Activated T-helper 2 cell treated with anti-CD3 and anti-CD28 coated beads, Interferon-gamma antibody, Interleukin-2, Interleukin-4, amounts not matched to agents 10 μg/mL and 5 μg/mL and 100 μg/mL, durations not matched to agents 14 hours and 24 hours and 36 hours (primary cell): ENCODE measurements at places on chromosomes 6 and 20.
A peak's percentile ranks its signal among the peaks of the same experiment; 100 is the strongest.

DNA sequence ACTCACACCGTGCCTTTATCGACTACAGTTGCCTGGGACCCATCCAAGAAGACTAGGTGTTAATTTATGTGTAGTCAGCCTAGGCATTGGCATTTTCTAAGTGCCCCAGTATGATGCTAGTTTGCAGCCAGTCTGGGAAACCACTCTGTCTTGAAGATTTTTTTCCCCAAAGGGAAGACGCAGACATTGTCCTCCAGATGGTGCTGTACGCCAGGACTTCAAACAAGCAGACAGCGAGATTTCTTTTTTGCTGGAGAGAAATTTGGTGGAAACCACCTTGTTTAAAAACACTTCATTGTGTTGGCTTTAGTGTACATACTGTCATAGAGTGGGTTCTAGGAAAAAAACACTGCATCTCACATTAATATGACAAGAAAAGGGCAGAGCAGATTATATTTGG lies 30.0 kb downstream of the ALDH5A1 start:
- no peak for DNase-seq

- DNase-seq = no peak
Observed at GRCh38 chr6:99522531-99522930, 7.3 kb upstream of the USP45 start.

DNA sequence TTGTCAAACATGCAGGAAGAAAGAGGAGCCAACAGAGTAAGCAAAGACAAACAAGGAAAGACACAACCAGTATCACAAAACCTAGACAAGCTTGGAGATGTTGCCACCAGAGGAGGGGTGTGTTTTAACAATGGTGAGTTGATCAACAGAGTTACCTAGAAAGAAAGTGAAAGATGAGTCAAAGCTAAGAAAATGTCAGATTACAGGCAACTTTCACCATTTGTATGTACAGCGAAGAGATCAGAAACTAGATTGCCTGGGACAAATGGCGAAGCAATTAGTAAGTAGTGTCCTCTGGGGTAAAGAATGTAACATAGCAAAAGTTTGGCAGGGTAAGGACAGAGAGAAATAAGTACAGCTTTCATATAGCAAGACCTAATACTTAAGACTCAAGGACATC lies 51.6 kb upstream of the POU3F2 start:
- no peak for DNase-seq

- DNase-seq = no peak
Observed at GRCh38 chr6:75436869-75437268, 56.7 kb downstream of the FILIP1 start.

DNA sequence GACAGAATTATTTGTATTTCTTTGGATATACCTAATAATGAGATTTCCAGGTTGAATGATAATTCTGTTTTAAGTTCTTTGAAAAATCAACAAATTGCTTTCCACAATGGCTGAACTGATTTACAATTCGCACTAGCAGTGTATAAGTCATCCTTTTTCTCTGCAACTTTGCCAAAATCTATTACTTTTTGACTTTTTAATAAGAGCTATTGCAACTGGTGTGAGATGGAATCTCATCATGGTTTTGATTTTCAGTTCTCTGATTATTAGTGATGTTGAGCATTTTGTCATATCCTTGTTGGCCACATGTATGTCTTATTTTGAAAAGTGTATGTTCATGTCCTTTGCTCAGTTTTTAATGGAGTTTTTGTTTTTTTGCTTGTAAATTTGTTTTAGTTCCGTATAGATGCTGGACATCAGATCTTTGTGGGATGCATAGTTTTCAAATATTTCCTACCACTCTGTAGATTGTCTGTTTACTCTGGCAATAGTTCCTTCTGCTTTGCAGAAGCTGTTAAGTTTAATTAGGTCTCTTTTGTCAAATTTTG lies 409.8 kb upstream of the CITED2 start:
- no peak for DNase-seq

DNA sequence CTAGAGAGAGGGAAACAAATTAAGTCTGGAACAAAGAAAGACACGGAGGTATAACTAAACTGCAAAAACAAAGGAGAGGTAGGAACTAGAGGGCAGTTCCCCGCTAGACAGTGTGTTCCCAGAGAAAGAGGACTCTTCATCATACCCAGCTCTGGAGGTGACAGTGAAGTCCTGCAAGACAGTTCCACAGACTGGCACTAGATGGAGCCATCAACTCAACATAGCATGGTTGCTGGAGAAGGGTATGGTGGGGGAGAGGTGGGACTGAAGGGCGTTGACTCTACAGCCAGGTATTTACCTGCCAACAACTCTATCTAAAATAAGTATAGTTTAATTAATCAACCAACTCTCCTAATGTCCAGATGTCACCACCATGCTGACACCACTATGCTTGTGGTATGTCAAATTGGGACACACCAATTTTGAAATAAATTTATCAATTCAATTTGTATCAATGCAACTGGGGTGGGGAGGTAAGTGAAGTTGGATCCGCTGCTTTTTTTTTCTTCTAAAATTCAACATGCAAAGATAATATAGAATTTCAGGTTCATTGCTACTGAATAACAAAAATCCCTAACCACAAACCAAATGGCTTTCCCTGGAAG lies 9.7 kb downstream of the BACH2 start:
- peak; percentile 49 for DNase-seq

DNA sequence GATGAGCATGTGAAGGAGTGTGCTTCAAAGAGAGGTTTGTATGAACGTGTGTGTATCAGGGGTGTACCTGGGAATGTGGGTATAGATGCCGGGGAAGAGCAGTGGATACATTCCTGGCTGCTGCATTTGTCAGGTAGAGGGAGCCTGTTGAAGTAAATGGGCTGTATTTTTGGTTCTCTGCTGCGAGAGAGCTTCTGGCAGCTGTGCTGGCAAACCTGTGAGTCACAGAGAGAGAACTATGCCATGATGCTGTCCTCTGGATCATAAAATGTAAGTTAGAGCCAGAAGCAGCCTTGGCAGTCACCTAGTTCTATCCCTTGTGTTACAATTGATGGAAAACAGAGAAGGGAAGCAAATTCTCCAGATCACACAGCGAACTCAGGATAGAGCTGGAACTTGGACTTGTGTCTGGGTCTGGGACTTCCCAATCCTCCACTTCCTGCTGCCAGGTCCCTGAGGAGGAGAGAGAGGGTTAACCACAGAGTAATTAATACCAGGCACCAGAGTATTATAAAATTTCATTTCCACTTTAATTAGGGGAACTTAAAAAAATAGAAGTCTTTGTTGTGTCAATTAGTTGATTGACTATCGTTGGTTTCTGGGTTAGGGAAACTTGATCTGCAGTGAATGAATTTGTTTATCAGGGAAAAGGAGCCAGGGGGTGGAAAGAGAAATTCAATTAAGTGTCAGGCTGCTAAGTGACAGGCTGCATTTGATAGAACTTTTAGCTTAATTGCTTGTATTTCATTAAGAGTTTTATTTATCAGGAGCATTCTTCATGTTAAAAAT lies 41.1 kb upstream of the GTSF1L start:
- DNase-seq = no peak

- DNase-seq = no peak
Observed at GRCh38 chr6:133631421-133631820, 257.5 kb upstream of the TCF21 start.

DNA sequence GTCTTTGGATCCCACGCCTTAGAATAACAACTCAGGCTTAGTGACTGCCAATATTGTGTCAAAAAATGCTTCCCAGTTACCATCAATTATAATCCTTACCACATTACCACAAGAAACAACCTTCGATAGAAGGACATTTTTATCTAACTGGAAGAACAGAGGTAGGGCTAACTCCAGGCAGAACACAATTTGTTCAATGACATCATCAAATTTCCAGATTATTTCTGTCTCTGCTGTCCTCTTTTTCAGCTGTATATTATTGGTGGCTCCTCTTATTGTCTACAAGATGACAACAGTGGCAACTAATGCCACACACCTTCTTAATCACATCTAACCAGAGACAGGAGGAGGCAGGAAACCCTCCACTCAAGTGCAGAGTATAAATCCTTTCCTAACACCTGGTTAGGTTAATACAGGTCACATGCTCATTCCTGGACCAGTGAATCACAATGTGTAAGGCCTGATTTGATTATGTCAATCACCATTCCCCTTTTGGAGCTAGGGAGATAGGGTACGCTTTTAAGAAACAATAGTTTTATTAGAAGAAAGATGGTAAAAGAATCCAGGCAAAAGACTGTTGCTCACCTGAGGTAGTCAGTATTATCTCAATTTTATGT lies 18.0 kb downstream of the KHDC1L start:
- DNase-seq = no peak
